H4 (cell line): ENCODE measurements at places on chromosomes 6 and 20.

GRCh38 chr20:42963796-42964195 lies 225.9 kb downstream of the PTPRT start:
- no peak for DNase-seq

DNA sequence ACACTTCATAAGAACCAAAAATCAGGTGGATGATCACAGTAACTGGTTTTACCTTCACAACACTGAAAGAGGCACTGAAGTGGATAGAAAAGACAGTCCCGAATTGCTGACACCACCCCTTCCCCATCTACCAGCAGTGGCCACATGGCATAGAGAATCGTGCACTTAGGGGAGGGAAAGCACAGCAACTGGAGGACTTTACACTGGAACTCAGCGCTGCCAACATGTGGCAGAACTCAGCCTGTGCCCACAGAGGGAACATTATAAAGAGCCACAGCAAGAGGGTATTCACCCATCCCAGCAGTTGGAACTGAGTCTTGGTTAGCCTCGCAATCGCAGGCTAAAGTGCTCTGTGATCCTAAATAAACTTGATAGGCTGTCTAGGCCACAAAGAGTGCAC lies 6.5 kb upstream of the KIAA1586 start:
- DNase-seq = peak; percentile 14

- DNase-seq = no peak
Measured at GRCh38 chr6:112946051-112946450, 598.9 kb downstream of the RFPL4B start.

- DNase-seq = peak; percentile 36
Measured at GRCh38 chr6:106069478-106069877, 16.7 kb upstream of the PRDM1 start.
